ENCODE measurements at places on chromosomes 16 and 17.

- DNase-seq = no peak
These were observed 167.5 kb downstream of the RPTOR start for GRCh38 chr17:80712089-80712488.

GRCh38 chr17:17153071-17153470 is 53.1 kb downstream of the PLD6 start:
- no peak for DNase-seq

DNA sequence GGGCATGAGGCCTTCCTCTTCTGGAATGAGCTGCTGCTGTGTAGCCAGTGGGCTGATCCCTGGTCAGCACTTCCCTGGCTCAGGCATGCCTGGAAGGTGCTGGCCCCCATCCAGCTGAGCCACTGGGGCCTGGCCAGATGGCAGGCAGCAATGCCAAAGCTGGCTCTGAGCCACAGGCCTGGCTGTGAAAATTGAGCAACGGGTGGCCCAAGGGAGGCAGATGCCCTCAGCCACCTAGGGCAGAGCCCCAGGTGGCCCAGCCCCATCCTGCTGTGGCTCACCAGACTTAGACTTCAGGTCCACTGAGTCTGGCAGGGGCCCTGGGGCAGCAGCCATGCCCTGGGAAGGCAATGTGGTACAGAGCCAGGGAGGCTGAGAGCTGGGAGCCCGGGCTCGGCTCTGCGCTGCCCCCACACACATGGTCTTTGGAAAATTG is 8.5 kb upstream of the CRHR1 start:
- no peak for DNase-seq

DNA sequence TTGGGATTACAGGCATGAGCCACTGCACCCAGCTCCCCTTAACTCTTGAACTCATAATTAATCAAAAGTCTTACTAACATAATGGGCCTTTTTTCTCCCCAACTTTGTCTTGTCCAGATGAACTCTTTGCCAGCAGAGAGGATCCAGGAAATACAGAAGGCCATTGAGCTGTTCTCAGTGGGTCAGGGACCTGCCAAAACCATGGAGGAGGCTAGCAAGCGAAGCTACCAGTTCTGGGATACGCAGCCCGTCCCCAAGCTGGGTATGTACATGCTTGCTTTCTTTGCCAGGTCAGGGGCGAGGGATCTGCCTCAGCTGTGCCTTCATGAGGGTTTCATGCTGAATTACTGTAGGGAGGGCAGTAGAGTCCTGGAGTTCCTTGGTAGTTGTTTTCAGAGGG is 25.3 kb downstream of the NMT1 start:
- DNase-seq = no peak

DNA sequence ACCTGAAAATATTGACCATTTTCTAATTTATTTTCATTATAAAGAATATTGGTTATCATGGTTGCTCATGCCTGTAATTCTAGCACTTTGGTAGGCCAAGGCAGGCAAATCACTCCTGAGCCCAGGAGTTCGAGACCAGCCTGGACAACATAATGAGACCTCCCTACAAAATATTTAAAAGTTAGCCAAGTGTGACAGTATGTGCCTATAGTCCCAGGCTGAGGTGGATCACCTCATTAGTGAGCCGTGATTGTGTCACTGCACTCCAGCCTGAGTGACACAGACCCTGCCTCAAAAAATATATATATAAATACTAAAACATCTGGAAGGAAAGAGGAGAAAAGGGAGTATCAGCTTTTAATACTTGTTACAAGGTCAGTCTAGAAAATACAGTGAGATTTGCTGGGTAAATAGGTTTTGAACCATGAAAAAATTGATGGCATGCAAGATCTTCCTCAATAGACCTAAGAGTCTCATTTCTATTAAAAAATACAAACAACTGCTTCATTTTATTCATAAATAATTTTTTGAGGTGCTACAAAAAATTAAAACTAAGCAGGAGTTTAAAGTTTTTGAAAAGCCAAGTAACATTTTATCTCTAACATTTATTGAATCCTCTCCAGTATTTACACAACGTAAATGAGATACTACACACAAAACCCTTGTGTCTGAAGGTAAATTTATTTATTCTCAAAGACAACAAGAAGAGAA is 47.7 kb downstream of the TUBD1 start:
- no peak for DNase-seq

GRCh38 chr17:78645421-78646295 is 68.5 kb upstream of the DNAH17 start:
- peak; percentile 98 for DNase-seq

GRCh38 chr16:77652399-77652798 is 69.9 kb upstream of the NUDT7 start:
- DNase-seq = no peak

DNA sequence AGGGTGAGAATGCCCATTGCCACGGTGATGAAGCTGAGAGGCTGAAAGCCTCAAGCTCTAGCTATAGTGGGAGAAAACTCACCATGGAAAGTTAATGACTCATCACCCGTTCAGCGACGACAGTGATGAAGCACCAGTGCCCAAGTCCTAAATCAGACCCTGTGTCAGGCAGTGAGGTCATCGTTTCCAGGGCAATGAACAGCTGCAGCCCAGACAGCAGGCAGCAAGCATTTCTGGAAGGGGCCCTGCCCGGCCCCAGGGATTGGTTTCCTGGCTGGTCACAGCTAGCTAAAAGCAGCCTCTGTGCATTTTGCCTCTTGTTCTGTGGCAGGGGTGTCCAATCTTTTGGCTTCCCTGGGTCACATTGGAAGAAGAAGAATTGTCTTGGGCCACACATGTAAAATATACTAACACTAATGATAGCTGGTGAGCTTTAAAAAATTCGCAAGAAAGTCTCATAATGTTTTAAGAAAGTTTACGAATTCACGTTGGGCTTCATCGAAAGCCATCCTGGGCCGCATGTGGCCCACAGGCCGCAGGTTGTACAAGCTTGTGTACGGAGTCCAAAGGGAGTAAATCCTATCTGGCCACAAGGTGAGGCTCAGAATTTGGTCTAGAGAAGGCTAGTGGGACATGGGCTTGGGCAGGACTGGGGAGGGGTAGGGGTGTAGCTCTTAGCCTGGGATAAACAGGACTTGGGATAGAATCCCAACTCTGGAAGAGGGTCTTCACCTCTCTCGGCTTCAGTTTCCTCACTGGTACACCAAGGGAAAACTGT is 40.6 kb downstream of the MIS12 start:
- peak; percentile 21 for DNase-seq

DNA sequence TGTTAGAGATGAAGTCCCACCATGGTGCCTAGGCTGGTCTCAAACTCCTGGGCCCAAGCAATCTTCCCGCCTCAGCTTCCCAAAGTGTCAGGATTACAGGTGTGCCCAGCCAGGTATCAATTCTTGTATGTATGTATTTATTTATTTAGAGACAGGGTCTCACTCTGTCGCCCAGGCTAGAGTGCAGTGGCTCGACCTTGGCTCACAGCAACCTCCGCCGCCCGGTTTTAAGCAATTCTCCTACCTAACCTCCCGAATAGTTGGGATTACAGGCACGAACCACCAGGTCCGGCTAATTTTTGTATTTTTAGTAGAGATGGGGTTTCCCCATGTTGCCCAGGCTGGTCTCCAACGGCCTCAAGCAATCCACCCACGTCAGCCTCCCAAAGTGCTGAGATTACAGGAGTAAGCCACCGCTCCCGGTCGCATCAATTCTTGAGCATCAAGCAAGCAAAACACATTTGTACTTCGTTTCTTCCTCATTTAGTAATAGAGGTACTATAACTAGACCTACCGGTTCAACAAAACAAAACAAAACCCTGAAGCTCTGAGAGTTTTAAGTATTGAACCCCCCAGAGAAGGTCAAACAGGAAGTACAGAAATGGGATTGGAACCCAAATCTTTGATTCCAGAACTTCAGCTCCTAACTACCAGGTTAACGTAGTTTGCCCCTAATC is 1.0 kb upstream of the ZNF500 start:
- peak; percentile 76 for DNase-seq

DNA sequence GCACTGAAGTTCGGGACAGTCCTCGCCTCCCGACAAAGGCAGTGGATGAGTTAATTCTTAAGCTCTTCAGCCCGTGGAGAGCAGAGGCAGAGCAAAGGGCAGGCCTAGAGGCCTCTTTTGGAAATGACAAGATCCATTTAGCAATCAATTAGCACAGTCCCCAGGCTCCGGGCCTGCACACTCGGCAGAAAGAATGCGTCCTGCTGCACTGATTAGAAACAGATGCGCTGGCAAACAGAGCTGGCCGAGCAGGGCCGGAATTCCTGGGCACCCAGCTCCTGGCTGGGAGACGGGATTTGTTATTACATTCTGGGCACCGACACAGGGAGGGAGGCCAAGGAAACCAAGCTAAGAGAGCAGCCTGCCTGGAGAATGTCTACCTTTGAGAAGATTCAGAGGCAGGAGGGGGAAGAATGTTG is 162.9 kb downstream of the COPRS start:
- DNase-seq = no peak

GRCh38 chr17:49965524-49965909 is 3.5 kb upstream of the DLX4 start:
- DNase-seq = peak; percentile 35

DNA sequence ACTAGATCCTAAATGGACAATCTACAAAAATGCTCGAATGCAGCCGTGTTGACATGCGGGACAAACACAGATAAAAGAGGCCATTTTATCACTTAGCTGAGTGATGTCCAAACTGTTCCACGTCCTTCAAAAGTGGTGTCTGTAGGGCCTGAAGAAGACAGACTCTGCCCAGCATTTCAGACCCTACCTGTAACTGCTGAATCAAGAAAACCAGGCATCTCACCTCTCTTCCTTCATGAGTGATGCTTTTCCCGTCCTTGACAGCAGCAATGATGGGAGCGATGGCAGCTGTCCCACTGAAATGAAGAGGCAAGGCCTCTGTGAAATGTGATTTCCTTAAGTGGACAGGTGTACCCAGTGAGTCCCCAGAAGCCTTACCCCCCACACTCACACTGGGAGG is 12.3 kb downstream of the ELAC2 start:
- no peak for DNase-seq

- no peak for DNase-seq
These were observed 74.7 kb downstream of the TBC1D16 start for GRCh38 chr17:79960788-79961522.

DNA sequence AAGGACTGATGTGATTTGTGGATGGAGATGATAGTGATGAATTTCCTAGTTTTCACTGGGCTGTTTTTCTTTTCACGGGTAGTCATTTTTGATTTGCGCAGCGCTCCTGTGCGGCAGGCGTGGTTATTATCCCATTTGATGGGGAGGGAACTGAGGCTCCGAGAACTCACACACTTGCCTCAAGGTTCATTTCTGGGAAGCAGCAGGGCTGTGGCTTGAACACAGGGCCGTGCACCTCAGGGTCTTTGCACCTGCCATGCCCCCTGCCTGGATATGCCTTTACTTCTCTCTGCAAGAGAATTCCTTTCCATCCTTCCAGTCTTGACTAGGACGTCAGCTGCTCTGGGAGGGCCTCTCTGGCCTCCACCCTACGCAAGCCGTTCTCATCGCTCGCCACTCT is 16.3 kb upstream of the WFDC1 start:
- DNase-seq = no peak

DNA sequence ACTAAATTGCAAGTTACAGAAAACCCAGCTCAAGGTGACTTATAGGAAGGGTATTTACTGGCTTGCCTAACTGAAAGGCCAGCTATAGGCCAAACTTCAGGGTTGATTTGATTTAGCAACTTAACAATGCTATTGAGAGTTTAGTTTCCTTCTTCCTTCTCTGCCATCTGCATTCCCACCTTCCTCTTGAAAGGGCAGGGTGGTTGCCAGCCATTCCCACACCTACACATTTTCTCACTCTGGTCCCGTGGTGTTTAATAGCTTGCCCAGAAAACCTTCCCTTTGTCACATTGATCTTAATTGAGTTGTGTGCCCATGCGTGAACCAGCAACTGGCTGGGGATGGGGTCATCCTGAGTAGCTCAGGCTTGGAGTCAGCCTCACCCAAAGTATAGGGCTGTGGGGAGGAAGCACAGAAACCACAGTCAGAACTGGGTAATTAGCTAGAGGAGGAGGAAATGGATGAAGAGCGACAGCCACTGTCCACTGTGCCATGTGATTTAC is 194.7 kb downstream of the SPECC1 start:
- peak; percentile 84 for DNase-seq

GRCh38 chr16:53041320-53042051 is 11.2 kb downstream of the CHD9NB start:
- DNase-seq = no peak

DNA sequence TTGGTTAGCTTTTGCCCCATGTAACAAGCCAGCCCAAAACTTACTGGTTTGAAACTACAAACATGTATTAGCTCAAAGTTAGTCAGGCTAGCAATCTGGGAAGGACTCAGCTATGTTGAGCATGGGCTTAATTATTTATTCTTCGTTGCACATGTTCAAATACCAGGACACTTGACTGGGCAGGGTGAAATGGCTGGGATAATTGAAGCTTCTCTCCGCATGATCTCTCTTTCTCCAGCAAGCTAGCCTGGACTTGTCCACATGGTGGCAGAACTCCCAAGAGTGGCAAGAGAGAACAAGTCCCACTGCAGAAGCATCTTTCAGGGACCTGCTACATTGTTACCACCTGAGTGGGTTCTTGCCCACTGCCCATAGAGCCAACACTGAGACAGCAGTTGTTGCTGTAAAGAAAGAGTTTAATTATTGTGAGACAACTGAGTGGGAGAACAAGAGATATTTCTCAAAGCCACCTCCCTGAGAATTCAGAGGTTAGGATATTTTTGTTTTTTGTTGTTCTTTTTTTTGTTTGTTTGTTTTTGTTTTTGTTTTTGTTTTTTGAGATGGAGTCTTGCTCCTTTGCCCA is 16.8 kb upstream of the ATF7IP2 start:
- no peak for DNase-seq

- DNase-seq = no peak
These were observed 74.7 kb downstream of the BMERB1 start for GRCh38 chr16:15509051-15509592.

- no peak for DNase-seq
These were observed 54.5 kb upstream of the HLF start for GRCh38 chr17:55210292-55210691.

- DNase-seq = no peak
These were observed 1.3 kb upstream of the ZACN start for GRCh38 chr17:76077584-76078110.

DNA sequence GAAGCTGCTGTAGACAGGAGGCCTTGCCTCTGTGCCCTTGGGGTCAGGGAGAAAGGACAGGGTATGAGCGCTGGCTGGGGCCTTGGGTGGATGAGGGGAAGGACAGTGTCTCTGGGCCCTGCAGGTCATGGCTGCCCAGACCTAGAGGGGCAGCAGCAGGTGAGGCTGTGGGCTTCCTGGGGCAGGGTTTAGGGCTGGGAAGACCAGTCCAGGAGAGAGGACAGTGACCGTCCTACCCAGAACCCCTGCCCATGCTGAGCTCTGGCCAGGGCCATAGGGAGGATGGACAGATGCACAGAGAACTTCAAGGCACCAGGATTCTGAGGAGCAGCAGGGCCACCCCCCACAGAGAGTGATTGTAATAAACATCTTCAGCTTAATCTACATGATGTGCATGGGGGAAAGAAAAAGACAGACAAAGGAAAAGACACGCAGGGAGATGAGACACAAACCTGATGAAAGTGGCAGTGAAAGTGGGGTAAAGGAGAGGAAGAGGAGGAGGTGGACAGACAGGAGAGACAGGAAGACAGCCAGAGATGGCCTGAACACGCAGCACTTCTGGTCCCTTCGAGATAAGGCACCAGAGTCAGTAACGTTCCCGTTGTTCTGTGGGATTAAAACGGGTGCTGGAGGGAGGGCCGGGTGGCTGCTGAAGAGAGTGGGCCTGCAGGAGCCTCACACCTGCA is 17.5 kb downstream of the FLOT2 start:
- DNase-seq = no peak
